Urinary bladder (tissue), 4 donors: ENCODE measurements at places on chromosomes 2 and 18.

GRCh38 chr2:121895723-121896571, 140.5 kb downstream of the TSN start:
- DNase-seq: no peak

DNA sequence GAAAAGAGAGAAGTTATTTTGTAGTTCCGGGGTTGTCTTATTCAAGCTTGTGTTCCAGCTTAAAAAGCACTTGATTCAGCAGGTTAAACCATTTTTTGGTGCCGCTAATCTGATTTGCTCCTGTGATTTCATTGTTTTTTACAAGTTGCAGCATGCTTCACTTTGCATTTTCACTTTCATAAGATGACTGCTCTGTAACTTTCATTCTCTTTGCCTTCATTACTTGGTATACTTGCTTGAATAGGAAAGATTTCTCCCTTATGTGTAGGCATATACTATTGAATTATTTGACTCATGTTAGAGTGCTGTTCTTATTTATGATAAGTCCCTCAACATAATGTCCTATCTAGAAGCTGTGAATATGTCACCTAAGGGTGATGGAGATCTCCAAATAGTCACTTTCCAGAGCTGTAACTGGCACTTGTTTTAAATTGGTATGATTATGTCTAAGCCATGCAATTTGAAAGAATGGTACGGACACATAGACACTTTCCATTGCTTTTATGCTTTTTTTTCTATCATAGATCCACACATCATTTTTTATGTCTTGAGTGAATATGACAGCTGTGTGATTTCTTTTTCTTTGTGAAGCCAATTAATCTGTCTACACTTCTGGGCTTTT, 254.5 kb downstream of the DSEL start:
- no peak for DNase-seq

- no peak for DNase-seq
These were observed 54.6 kb downstream of the GREB1 start for GRCh38 chr2:11588228-11589110.

DNA sequence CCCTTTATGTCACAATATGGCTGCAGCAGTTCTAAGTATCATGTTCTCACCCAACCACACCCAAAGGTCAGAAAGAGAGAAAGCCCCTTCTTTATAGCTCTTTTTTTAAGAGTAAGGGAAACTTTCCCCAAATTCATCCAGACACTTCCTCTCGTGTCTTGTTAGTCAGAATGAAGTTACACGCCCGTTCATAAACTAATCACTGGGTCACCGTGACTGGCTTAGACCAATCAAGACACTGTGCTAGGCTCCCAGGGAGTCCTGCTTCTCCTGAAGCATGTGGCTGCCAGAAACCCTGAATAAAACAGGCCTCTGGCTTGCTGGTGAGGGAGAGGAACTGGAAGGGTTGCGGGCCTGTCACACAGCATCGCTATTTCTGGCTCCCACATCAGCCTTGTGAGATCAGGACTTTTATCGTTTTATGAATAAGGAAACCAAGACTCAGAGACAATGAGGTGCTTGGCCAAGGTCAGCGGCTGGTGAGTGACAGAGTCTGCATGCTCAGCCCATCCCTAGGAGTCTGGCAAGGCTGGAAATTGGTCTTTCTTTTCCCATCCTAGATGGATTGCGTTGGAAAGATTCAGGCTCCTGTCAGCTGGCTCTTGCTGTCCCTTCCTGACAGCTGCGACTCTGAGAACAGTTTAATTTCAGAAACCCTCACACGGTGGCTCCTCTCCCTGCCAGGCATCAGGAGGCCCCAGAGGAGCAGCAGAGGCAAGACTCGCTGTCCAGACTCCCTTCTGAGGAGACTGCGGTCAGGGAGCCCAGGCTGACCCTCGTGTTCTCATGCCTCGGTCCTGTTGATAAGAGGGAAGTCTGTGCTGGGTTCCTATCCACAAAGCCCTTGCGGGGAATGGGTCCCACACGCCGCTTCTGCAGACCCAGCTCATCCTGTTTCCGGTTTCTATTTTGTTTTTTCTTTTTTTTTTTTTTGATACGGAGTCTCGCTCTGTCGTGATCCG, 104.5 kb upstream of the TAF1B start:
- DNase-seq: no peak
